Stimulated activated CD8-positive, alpha-beta memory T cell treated with anti-CD3 and anti-CD28 coated beads, Interleukin-7, amount 100 ng/mL, for 4 hours (primary cell): ENCODE measurements at places on chromosomes 11 and 22.

DNA sequence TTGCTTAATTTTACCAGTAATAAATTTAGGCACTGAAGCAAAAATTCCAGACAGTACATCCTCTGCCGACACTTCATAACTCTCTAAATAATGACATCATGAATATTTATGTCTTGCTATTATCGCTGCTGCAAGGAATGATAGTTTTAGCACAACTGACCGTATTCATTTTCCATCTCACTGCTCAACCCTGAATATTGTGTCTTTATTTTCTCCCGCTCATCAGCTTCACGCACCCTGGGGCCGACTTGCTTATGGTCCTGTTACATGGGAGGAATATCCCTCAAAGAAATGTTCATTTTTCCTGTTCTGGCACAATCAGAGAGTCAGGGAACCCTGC is 33.3 kb downstream of the SLN start:
- DNase-seq, result no peak

GRCh38 chr11:117313828-117314768 is 2.0 kb downstream of the BACE1 start:
- DNase-seq, result no peak

- no peak for DNase-seq
Measured at GRCh38 chr11:17734986-17735817, 621 bp downstream of the KCNC1 start.

DNA sequence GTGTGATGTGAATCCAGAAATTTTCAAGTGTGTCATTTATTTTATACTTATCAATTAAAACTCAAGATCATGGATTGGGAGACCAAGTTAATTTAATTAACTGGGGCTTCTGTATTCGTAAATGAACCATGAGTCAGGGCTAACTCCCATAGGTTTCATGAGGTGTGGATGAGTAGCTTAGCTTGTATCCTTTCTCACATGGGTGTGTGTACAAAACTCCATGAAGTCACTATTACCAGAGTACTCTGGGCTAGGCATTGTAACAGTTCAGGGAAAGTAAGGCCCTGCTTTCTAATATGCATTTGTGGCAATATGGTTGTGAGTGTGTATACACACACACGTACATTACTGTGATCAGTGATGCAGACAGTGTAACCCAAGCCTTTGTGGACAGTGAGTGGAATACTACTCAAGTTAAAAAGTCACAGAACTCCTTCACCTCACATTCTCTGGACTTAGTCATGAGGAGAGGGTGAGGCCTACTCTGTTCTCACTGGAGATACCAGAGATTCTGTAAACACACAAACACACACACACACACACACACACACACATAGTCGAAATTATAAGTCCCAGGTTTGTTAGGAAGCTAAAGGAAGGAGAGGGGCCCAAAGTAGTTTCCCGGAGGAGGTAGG is 3.5 kb downstream of the CNTF start:
- DNase-seq, result no peak

DNA sequence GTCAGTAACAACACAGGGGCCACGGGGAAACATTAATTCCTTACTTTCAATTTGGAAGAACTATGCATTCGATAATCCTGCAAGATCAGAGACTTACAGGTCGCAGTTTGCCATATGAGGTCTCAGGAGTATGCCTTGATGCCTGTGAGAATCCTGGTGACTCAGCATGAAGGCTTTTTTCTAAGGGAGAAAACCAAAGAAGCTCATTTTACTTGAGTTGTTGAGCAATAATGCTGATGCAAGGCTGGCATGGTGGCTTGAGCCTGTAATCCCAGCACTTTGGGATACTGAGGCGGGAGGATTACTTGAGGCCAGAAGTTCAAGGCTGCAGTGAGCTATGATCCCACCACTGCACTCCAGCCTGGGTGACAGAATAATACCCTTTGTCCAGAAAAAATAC is 26.6 kb downstream of the ATG16L2 start:
- DNase-seq, result no peak

GRCh38 chr11:15780837-15781236 is 575.5 kb downstream of the SOX6 start:
- DNase-seq, result no peak

DNA sequence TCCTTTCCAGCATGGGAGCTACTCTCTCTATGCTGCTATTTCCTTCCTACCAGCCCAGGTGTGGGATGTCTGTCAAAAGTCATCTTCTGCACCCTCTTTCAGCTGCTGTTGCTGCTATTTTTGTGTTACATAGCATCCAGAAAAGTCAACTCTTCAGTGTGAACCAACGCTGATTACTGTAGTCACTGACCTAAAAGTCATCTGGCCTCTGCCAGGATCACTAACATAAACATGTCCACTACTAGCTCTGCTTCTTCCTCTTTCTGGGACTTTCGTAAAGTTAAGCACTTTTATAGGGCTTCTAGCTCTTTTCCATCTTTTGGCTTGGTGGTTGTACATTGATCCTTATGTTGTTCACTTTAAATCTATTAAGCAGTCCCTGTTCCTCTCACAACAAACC is 90.2 kb upstream of the CARD18 start:
- DNase-seq, result no peak

GRCh38 chr11:72929256-72929655 is 115.0 kb downstream of the ATG16L2 start:
- DNase-seq, result no peak

DNA sequence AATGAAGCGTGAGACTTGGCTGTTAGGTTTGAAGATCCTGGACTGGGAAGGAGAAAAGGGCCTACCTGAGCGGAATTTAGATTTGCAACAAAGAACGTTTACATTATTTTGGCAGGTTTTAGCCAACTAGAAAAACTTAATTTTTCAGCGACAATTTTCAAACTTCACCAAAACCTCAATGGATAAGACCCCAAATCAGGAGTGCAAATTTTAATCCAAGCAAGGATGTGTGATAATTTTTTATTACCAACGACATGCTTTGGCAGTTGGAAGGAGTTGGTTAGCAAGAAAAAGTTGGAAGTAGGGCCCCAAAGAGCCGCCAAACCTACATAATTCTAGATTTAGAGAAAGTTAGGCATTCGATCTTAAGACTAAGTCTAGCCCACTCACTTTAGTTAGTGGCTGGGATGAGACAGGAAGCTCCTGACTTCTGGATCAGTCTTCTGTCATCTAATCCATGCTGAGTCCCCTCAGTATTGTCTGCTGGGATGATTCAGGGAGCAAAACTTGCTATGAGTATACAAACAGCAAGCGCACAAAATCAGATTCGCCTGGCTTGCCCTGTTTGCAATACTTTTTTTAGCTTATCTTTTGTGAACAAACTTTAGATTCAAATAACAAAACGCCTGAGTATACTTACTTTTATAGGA is 787 bp upstream of the RDX start:
- DNase-seq, result no peak

DNA sequence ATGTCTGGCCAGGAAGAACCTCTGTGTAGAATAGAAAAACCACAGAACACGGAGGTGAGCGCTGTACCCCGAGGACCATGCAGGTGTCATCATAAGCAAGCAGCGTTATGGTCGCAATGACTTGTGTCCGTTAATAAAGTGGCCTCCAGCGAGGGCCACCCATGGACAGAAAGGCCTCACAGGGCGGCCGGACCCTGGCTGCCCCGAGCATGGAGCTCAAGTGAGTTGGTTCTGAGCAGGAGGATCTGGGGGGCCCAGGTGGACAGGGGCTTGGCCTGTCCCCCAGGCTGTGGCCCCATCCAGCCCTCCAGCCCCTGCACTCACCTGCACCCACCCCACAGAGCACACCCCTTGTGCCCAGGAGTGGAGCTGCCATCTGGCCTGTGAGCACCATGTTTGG is 133.8 kb downstream of the BRD1 start:
- no peak for DNase-seq

GRCh38 chr22:29219881-29220670 is 14.4 kb downstream of the EMID1 start:
- no peak for DNase-seq

GRCh38 chr11:110795112-110795624 is 82.9 kb upstream of the ARHGAP20 start:
- no peak for DNase-seq

- no peak for DNase-seq
Measured at GRCh38 chr22:43150731-43151206, 590 bp upstream of the TSPO start.

- no peak for DNase-seq
Measured at GRCh38 chr11:134261626-134262488, 8.5 kb downstream of the ACAD8 start.

DNA sequence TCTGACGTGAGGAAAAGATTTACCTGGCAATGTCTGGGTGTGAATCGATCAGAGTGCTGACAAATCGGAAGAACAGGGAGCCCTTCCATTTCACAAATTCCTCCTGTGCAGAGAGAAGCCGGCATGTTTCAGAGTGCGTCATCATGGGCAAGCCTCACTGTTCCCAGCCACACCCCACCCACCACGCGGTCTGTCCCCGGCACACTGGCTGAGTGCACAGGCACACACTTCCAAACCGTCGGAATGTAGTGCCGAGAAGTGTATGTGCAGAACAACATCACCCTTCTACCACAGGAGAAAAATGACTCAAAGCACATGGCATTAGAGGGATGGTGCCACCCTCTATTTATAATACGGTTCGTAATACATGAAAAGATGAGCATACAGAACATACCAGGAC is 47.5 kb downstream of the NCAPD3 start:
- no peak for DNase-seq

DNA sequence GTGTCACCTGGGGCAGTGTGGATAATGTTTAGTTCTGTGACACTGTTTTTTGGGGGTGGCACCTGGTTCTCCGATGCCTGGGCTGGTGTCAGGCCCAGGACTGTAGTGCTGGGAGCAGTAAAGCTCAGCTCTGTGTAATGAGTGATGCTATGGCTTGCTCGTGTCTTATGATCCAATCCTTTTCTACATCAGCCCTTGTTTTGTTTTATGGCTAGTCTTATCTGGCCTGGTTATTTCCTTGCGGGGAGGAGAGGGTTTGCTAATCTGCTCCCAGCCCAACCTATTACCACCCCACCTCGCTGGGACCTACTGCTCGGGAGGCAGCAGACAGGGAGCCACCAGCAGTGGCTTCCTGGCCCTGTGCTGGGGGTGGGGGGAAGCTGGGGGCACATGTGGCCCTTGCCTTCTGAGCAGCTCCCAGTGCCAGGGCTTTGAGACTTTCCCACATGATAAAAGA is 35.0 kb upstream of the TPBGL start:
- no peak for DNase-seq

GRCh38 chr11:2250041-2250440 is 20.3 kb downstream of the ASCL2 start:
- no peak for DNase-seq

GRCh38 chr11:88484873-88485621 is 147.5 kb upstream of the CTSC start:
- DNase-seq, result no peak

- no peak for DNase-seq
Measured at GRCh38 chr11:84607975-84608836, 1018.9 kb downstream of the DLG2 start.
